ENCODE measurements at places on chromosomes 1 and 21.

DNA sequence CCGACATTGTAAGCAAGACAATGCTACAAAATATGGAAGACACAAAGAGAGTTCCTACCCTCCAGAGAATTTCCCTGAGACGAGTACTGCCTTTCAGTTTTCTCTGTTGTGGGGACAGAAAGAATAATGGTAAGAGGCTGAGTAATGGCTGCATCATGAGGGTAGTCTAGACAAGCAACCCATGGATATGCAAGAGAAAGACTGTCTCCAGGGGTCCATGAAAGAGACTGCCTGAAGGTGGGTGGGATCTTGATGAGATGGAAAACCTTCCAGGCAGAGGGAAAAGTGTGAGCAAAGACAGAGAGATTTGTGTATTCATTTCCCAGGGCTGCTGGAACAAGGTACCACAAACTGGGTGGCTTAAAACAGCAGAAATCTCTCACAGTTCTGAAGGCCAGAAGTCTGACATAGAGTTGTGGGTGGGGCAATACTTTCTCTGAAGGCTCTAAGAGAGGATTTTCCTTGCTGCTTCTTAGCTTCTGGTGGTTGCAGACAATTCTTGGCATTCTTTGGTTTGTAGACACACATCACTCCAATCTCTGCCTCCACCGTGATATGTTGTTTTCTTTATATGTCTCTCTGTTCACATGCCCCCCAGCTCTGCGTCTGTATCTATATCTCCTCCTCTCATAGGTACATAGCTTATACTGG, 41.4 kb downstream of the ANP32E start:
- no peak for DNase-seq

DNA sequence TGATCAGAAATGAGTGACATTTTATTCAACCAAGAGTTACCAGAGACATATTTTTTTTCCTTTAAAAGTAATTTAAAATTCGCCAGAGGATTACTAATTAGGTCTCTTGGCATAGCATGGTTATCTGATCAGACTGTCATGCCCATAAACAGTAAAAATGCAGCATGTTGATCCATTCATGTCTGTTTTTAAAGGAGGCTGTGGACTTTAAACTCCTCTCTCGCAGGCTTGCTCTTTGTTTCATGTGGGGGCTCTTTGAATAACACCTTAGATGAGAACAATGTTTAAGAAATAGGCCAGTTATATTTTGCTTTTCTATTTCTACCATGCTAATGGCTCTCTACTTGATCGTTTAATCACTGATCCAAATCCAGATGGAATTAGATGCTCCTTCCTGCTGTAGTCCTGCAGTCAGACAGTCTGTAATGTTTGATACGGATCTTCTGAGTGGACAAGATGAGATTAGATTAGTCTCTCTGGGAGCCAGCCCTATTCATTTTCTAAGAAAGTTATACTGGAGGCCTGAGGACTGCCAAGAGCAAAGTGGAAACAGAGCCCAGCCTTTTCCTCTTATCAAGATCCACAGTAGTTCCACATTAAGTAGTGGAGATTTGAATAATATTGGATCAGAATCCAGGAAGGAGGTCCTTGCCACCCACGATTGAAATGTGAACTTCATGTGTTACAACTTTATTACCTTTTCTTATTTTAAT, 197.4 kb downstream of the HS2ST1 start:
- no peak for DNase-seq

- no peak for DNase-seq
Measured at GRCh38 chr1:111887385-111887784, 102.1 kb downstream of the KCND3 start.

DNA sequence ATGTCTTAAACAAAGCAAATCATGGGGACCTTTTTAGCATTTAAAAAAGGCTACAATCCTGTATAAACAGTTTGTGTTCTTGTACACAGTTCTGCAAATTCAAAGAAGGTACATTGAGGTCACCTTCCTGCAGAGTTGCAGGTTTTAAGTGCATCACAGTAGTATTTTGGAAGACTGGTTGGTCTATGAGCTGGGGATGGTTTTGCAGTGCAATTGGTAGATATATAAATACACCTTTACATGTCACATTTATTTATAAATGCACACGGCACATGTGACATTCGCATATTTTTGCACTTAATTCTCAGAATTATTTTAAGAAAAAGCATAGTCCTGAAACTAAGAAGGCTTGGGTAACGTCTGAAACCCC, 599 bp upstream of the ITPKB start:
- no peak for DNase-seq

DNA sequence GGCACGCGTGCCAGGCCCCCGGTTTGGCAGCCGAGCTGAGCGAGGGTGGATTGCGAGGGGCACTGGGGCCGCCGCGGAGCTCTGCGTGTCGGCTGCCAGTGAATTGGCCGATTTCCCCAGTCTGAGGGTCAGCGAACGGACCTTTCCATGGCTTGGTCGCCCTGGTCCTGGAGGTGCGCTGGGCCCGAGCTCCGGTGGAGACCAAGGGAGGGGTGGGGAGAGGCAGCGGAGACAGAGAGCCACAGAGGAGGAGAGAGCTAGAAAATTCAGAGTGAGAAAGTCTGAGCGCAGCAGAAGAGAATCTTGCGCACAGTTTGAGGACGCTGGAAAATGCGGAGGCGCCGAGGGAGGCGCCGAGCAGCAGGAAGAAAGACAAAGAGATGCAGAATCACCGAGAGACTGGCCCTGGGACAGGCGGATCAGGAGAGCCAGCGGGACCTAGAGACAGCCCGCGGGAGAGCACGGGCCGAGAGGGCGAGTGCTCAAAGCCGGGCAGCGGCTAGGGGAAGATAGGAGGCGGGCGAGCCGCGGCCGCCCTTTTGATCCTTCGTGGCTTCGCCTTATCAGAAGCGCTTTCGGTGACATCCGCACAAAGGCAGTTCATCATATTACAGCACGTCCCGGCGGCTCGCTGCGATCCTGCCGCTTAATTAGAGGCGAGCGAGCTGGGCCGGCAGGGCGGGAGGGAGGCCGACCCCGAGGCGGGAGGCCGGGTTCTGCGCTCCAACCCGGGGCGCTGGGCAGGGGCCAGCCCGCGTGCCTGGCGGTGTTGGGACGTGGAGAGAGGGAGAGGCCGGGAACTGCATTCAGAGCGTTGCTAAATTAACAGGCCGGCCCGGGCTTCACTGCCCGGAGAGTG, 12.7 kb downstream of the PAX7 start:
- DNase-seq, result no peak

DNA sequence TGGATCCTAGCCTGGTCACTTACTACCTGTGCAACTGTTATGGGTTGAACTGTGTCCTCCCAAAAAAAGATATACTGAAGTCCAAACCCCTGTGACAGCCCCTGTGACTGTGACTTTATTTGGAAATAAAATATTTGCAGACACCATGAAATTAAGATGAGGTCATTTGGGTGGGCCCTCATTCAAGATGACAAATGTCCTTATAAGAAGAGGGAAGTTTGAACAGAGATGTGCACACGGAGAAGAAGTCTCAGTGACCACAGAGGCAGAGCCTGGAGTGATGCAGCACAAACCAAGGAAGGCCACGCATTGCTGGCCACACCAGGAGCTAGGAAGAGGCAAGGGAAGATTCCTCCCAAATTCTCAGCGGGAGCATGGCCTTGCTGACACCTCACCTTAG, 249.7 kb upstream of the RUNX1 start:
- no peak for DNase-seq

DNA sequence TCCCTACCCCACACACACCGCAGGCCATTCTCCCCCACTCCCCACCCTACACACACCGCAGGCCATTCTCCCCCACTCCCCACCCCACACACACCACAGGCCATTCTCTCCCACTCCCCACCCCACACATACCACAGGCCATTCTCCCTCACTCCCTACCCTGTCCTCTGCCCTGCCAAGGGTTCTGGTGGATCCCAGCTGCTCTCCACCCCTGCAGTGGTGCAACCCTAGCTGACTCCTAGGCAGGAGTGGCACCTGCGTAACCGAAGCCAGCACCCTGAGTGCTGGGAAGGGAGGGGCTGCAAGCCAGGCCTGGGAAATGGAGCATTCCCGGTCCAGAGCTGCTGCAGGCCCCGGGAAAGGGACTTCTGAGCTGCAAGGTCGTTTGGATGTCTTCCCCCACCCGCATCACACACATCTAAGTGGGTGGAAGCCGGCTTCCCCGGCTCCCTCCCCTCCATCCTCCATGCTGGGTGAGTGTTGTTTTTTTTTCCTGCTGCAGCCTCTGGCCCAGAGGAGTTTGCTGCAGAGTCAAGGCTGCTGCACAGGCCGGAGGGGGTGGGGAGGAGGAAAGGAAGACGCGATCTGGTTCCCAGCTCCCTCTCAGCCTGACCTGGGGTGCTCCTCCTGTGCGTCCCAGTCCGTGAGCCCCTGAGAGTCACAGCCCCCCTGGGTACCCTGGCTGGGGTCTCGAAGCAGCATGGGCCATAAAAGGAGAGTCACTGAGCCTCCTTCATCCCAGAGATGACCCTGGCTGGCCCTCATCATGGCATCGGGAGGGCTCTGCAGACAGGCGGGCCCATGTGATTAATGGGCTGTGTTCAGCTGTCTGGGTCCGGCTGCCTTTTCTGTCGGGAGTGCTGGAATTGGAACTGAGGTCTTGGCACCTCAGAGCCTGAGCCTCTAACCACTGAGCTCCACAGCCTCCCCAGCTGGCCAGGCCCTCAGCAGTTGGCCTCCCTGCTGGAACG, 16.1 kb downstream of the H6PD start:
- no peak for DNase-seq

DNA sequence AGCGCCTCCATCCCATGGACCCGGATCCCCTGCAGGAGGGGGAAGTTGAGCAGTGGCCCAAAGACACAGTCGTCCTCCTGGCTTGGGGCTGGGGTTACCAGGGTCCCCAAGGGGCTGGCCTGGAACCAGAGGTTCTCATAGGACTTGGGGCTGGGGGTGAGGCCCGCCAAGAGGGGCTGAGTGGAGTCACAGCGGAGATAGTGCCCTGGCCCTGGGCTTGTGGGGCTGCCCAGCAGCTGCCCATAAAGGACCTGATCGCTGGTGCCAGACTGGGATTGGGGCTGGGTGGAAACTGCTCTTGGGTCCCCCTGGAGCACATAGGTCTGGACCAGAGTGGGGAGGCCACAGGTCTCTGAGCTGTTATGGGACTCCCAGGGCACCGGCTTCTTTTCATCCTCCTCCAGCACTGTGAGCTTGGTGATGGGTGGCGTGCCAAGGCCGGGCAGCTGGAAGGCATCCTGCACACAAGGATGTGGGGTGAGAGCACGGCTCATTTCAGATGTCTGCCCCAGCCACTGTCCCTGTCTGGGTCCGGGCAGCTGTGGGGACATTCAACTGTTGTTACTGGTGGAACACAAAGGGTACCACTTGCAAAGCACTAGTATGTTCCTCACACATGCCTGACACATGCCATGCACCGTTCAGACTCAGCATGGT, 2.3 kb upstream of the MRPS15 start:
- no peak for DNase-seq

GRCh38 chr1:236457775-236458174, 63.7 kb downstream of the EDARADD start:
- no peak for DNase-seq

- no peak for DNase-seq
Measured at GRCh38 chr1:38198621-38199020, 152.0 kb upstream of the POU3F1 start.

- DNase-seq, result no peak
Measured at GRCh38 chr1:23980728-23981070, 572 bp upstream of the SRSF10 start.

GRCh38 chr1:56123421-56123820, 455.9 kb downstream of the PLPP3 start:
- no peak for DNase-seq

- DNase-seq, result no peak
Measured at GRCh38 chr1:146036241-146036964, 14.9 kb upstream of the HJV start.

DNA sequence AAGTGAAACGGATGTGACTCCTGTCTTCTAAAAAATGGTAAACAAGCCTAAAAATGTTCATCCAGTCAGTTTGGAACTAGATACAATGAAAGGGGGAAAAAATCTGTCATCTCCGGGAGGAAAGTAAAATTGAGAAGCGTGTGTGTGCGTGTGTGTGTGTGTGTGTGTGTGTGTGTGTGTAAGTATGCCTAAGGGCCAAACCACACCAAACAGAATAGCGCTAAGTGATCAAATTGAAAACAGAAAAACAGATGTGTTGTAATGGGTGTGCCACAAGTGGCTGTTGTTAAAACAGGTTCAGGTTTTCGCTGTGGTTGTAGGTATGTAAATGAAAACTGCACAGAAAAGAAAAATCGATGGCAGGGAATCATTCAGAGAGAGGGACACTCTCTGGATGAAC, 106.7 kb downstream of the RNF220 start:
- DNase-seq, result no peak

GRCh38 chr1:87399264-87399663, 70.6 kb downstream of the LMO4 start:
- no peak for DNase-seq

DNA sequence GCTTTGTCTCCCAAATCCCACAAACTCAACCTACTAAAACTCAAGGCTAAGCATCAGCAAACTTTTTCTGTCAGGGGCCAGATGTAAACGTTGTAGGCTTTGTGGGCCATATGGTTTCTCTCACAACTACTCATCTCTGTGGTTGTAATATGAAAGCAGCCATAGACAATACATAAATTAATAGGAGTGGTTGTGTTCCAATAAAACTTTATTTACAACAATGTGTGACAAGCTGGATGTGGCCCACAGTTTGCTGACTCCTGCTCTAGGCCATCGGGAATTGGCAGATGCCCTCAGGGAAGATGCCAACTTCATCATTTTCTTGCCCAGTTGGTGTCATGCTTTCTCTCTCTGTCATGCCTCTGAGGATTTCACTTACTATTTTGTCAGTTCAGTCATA, 17.5 kb upstream of the ERRFI1 start:
- DNase-seq, result no peak

DNA sequence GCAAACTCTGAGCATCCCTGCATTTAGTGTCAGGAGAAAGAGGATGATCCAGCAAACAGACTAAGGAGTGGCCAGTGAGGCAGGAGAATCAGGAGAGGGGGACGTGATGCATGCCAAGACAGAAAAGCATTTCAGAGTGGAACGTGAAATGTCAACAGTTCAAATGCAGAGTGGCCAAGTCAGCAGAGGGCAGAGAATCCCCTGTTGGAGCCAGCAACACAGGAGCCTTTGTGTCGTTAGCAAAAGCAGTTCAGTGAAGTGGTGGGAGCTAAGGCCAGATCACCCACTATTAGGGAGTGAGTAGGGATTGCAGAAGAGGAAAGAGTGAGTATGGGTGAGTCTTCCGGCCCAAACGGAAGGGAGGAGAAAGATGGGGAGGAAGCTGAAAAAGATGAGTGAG, 6.6 kb upstream of the FCRL6 start:
- DNase-seq, result no peak

DNA sequence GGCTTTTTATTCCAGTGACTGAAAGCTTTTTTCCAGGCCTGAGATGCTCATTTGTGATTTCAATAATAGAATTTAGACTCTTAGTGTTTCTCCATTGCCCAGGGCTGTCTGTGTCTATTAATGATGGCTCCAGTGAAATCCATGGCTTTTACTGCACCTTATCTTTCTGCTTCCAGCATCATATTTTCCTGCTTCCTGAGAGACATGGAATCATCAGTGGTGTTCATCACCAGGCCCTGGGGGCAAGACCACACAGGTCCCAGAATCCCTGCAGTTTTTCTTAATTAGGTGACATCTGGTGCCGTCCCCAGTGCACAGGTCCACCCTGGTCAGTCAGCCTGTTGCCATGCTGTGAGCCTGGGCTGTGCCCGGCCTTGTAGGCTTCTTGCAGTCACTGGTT, 15.5 kb downstream of the NT5C1A start:
- DNase-seq, result no peak
